CD4-positive, alpha-beta T cell treated with Interferon gamma for 1 hour (primary cell): ENCODE measurements at places on chromosomes 3 and 15.

- no peak for DNase-seq
These were observed 52.3 kb upstream of the ADAMTS9 start for GRCh38 chr3:64739971-64740631.

DNA sequence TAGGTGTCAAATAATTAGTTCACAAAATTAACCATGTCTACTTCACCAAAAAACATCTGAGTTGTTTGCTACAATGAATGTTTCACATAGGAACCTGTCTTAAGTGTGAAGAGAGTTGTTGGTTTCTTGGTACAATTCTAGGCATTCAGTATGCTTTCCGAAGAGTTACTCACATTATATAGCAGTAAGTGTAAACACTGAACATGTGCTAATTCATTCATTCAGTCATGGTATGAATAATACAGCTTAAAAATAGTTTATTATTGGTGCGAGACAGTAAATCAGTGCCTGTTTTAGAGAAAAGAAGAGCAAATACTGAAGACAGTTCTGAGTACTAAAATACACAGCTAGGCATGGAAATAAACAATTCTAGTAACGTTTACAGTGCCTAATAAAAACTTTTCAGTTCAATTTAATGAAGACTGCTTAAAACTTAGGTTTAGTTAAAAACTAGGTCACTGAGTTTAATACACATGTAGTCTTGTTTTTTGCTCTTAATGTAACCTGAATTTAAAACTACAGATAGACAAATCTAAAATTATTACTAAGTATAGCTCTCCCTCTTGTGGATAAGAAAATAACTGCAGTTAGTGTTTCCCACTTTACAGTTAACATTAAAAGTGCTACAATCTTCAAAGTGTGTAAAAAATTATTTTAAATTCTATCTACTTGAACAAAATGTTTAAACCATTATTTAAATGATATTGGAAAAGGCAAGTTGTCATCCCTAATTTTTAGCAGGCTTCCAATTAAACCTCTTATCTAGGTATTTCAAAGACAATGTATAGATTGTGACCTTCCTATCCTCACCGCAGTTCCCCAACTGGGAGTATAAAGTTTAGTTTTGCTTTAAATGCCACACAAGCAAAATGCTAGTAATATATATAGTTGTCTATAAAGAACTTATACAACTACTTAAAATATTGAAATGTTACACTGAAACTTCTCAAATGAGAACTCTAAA is 20.1 kb upstream of the ZCWPW2 start:
- no peak for DNase-seq

GRCh38 chr15:49212897-49213296 is 42.9 kb downstream of the GALK2 start:
- no peak for DNase-seq

GRCh38 chr3:182180654-182181385 is 469.1 kb downstream of the SOX2 start:
- DNase-seq = no peak

GRCh38 chr3:13125092-13126015 is 52.1 kb upstream of the IQSEC1 start:
- DNase-seq = no peak
